Stimulated activated CD8-positive, alpha-beta memory T cell treated with anti-CD3 and anti-CD28 coated beads, Interleukin-2, amount 100 ng/mL, for 1 hour (primary cell): ENCODE measurements at places on chromosomes 3 and 15.

DNA sequence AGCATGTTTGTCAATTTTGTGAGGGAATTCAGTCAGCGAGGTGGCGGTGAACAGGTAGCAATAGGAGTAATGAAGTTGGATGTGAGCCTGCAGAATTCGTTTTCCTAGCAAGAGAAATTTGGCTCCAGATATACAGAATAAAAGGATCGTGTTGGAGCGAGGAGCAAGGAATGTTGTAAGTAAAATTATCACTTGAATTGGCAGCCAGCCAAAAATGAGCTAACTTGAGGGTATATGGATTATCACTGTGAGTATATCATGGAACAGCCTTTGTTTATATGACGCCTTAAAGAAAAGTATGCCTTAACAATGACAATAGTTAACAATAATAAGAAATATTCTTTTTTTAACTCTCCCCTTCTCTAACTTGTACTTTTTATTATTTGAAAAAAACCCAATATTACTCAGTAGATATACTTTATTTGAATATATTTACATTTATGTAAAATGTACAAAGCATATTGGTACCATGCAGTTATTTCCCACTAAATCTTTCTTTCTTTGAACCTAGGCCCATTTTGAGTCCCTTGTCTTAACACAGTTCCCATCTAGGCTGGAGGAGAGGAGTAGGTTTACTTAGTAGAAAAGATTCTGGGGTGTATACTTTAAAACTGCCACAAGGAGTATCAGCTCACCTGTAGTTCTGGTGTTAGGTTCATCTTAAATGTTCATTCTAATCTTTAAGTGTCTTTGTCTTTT lies 29.3 kb downstream of the EPHA6 start:
- DNase-seq = no peak

GRCh38 chr15:66472176-66472999 lies 25.2 kb downstream of the SNAPC5 start:
- peak; percentile 2 for DNase-seq

DNA sequence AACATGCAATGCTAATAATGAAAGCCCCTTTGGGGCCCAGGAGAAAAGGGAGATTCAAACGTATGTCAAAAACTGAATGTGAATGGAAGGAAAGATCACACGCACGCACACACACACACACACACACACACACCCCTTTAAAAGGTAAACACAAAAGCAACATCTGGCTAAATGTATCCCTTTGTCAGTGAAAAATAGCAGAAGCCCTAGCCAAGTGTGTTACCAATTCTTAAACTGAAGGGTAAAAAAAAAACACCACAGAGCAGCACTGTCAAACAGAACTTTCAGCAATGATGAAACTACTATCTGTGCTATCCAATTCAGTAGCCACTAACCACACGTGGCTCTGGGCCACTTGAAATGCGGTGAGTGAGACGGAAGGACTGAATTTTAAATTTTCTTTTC lies 4.9 kb downstream of the RFTN1 start:
- no peak for DNase-seq

DNA sequence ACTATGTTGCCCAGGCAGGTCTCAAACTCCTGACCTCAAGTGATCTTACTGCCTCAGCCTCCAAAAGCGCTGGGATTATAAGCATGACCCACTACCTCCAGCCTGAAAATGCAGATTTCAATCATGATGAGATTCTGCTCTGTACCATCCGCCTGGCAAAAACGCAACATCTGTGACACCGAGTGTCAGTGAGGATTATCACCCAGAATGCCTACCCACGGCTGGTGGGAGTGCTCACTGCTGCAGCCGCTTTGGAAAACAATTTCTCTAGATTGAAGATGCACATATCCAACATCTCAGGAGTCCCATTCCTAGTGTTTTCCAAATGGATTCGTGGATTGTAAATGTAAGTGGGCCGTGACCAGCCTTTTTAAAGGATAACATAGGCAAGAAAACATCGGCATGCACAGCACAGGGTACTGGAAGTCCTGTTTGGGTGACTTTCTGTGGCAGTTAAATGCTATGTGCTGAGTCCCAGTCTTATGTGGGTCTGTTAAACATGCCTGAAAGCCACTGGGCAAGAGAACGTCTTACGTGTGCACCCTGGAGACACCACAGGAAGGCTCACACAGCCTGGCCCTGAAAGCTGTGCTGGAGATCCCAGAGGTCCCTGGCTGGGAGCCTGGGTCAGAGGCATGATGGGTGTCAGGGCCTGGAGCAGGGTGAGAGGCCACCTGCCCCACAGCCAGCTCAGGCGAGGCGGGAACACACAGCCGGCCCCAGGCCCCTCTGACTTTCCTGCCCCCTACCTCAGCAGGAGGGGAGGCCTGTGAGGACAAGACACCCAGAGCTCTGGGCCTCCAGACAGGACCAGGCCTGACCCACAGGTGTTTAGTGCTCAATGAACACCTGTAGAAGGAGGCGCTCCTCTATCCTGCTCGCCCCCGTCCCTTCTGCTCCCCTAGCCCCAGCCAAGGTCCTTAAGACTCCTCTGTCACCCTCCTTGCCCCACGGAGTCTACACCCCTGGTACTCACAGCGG lies 918 bp downstream of the PRSS50 start:
- DNase-seq = no peak

DNA sequence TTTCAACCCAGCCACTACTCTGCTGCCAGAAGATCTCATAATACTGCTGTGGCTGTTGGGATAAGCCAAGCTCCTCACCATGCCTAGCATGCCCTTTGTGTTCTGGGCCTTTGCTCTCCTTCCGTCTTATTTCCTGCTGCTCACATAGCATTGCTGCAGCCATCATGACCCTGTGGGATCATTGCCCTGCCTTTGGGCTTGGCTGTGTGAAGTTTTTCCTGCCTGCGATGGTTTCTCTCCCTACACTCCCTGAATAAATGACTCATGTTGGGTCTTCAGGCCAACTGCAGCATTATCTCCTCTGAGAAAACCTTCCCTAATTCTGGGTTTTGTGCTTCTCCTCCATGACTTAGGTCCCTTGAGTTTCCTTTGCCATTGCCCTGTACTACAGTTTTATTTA lies 20.8 kb upstream of the TRA2B start:
- DNase-seq = no peak

DNA sequence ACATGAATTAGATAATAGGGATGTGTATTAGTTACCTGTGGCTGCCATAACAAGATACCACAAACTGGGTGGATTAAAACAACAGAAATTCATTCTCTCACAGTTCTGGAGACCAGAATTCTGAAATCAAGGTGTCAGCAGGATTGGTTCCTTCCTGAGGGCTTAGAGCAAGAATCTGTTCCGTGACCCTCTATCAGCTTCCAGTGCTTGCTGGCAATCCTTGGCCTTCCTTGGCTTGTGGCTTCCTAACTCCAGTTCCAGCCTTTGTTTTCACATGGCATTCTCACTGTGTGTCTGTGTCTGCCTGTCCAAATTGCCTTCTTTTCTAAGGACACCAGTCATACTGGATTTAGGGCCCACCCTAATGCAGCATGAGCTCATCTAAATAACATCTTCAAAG lies 94.4 kb upstream of the NR2E3 start:
- DNase-seq = no peak

DNA sequence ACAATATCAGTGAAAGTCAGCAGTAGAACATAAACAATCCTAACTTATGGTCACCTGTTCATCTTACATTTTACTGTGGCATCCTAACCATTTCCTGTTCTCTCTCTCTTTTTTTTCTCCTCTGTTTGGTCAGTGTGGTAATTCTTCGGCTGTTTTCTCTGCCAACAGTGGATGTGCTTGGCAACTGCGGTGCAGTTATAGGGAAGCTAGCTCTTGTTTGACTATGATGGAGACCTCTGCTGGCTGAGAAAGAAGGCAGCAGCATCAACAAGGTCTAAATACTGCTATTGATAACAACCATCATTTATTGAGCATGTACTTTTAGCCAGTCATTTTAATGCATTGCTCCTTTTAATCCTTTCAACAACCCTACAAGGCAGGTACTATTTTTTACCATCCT lies 723 bp upstream of the DRD3 start:
- no peak for DNase-seq

- DNase-seq = no peak
These were observed 152.0 kb downstream of the GREM1 start for GRCh38 chr15:32869776-32870175.

DNA sequence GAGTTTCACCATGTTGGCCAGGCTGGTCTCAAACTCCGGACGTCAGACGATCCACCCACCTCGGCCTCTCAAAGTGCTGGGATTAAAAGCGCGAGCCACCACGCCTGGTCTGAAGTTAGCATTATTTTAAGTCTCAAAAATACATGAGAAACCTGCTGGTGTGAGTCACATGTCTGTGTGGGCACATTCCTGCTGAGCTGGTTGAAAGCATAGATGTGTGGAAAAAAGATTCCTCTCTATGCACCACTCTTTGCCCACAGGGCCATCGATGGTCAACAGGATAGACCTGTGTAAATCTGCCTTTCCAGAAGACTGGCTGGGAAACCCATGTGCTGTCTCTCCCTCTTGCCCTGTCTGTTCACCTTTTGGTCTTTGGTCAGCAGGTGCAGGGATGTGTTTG lies 63.5 kb downstream of the CHRD start:
- no peak for DNase-seq

DNA sequence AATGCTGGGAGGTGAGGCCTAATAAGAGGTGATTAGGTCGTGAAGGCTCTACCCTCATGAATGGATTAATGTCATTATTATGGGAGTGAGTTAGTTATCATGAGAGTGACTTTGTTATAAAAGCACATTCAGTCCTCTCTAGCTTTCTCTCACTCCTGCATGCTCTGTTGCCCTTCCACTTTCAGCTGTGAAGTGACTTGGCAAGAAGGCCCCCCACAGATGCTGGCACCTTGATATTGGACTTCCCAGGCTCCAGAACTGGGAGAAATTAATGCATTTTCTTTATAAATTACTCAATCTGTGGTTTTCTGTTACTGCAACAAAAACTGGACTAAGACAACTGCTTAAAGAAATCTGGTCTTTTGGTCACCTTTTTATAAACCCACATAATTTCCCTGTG lies 144.3 kb downstream of the FBN1 start:
- no peak for DNase-seq

DNA sequence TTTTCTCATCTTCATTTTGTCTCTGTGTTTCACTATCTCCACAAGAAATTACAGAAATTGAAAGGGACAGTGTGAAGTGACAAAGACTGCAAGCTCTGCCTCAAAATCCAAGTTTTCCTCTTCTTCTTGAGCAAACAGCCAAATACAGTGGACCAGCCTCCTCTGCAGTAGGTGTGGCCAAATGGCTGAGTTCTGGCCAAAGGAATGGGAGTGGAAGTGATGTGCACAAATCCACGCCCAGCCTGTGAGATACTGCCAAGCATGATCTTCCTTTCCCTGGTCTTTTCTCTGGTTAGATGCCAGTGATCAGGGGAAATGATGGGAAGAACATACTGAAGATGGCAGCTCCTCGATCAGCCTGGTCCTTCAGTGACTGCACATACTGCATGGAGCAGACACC lies 111.0 kb upstream of the CPNE4 start:
- no peak for DNase-seq

DNA sequence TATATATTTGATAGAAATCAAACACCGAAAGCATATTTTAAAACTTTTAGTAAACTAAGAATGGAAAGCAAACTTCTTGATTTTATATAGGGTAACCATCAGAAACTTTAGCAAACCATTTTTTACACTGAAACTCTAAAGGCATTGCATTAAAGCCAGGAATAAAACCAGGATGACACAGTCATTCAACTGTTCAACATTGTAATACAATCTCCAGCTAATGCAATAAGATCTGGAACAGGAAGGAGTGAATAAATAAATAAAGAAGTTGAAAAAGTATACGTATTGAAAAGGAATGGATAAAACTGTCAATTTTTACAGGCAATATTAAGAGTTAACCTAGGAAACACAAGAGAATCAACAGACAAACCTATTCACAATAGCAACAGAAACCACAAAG lies 181.9 kb upstream of the TTC14 start:
- DNase-seq = no peak

DNA sequence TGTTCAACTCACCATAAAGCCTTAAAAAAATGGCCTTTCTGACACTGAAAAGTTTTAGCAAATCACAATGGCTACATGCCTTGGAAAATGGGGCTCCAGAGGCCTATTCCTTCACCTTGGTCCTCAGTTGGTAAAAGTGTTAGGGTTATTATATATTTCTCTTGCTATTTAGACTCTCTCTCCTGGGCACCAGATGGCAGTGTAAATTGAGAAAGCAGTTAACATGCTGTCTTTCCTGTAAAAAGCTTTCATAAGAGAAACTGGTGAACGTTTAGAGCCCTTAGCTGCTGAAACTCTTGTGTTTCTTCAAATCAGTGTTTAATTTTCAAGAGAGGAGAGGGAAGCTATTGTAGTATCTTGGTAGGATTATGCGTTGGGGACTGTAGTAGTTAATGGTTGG lies 89.9 kb downstream of the LRTM1 start:
- DNase-seq = no peak

DNA sequence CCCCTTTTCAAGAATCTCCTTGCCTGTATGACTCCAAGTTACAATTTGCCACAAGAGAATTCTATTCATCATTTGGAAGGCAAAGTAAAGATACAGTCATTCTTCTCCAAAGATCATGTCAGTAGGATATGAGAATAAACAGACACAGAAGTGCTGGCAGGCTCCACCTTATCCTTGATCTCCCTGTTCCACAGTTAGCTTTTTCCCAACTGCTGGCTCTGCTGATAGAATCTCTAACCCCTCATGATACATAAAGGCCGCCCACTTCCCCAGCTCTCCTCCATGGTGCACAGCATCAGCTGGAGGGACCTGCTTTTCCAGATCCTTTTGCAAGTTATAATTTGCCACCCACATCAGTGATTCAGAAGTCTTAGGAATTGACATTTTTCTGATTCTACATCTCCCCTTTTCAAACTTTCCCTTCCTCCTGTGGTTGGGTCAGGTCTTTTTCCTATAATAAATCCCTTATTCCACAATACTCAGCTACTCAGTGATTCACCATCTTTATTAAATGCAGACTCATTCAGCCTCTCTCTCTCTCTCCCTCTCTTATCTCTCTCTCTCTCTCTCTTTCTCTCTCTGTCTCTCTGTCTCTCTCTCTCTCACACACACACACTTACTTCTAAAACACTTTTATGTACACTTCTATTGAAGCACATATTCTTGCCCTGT lies 465.4 kb downstream of the GBE1 start:
- no peak for DNase-seq

DNA sequence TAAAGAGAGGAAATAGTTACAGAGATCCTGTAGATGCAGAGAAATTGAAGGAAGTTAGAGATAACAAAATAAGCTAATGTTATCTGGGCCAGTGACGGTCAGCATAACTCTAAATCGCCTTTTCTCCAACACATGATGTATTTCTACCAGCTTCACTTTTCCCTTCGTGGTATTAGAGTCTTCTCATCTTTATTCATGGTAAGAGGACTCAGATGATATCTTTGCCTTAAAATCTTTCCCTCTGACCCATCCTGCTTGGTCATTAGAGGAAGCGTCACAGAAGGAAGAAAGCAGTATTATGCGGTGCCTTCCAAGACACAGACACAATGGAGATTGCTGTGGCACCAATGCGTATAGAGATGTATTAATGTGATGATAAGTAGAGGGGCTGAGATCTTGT lies 320.7 kb upstream of the GOLIM4 start:
- DNase-seq = no peak

- no peak for DNase-seq
These were observed 45.4 kb downstream of the BTD start for GRCh38 chr3:15646851-15647511.
